ENCODE measurements at places on chromosomes 16 and 17.

DNA sequence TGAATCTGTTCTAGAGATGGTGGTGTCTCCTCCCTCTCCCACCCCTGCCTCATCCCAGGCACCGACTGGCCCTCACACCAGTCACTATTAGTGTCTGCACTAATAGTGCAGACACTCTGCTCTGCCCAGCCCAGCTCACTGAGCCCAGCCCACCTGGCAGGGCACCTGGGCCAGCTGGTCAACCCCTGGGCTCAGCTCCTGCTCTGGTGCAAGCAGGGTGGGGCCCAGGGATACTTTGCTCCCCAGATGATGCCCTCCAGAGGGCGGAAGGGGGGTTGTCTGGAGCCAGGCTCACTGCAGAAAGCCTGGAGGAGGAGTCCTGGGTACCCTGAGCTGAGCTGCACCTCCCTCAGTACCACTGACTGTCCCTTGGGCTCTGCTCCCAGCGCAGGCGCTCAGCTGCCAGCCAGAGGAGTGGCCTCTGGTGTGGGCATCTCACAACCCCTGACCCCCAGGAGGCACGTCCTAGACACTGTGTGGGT lies 14.5 kb downstream of the RAB11FIP4 start:
- DNase-seq = no peak

- DNase-seq = no peak
Observed at GRCh38 chr16:25370541-25370940, 112.9 kb upstream of the ZKSCAN2 start.

GRCh38 chr16:52872731-52873130 lies 180.0 kb downstream of the CHD9NB start:
- DNase-seq = no peak

DNA sequence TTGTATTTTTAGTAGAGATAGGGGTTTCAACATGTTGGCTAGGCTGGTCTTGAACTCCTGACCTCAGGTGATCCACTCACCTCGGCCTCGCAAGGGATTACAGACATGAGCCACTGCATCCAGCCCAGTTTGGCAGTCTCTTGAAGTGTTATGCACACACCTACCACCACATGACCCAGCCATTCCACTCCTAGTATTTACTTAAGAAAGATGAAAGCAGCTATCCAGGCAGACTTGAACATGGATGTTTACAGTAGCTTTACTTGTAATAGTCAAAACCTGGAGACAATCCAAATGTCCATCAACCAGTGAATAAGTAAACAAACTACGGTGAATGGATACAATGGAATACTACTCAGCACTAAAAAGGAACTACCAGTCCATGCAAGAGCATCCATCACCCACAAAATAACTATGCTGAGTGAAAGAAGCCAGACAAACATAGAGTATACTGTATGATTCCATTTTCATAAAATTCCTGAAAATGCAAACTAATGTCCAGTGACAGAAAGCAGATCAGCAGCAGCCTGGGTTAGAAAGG lies 37.8 kb upstream of the RASD1 start:
- no peak for DNase-seq
